ENCODE measurements at places on chromosomes 12 and 14.

GRCh38 chr14:64773046-64773445 is 68.8 kb downstream of the PLEKHG3 start:
- DNase-seq = no peak

- no peak for DNase-seq
Measured at GRCh38 chr12:26466726-26467125, 271.4 kb downstream of the SSPN start.

DNA sequence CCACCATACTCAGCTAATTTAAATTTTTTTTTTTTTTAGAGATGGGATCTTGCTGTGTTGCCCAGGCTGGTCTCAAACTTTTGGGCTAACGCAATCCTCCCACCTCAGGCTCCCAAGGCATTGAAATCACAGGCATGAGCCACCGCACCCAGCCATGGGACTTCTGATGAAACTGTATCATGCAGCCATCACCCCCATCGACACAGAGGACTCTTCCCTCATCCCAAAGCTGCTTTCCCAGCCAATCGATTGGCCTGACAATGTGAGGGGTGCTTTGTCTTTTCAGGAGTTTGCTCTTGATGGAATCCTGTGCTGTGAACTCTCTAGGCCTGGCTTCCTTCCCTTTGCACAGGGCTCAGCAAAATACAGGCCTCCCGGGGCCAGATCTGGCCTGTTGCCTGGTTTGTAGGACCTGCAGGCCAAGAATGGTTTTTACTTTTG is 59.6 kb upstream of the NCOR2 start:
- no peak for DNase-seq

DNA sequence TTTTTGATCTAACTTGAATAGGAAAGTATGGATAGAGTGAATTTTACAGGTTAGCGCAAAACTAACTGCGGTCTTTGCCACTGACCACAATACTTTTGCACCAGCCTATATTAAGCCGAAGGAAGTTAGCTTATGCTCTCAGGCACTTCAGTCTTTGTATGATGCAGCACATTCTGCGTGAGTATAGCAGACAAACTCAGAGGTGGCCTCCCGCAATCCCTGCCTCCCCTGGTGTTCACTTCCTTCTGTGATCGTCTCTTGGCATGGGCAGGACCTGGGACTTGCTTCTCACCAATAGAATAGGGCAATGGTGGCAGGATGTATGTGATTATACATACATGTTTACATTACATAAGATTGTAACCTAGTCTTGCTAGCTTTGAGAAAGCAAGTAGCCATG is 10.3 kb upstream of the SLC6A13 start:
- DNase-seq = no peak

- DNase-seq = no peak
Measured at GRCh38 chr12:76781321-76781720, 17.4 kb downstream of the ZDHHC17 start.

DNA sequence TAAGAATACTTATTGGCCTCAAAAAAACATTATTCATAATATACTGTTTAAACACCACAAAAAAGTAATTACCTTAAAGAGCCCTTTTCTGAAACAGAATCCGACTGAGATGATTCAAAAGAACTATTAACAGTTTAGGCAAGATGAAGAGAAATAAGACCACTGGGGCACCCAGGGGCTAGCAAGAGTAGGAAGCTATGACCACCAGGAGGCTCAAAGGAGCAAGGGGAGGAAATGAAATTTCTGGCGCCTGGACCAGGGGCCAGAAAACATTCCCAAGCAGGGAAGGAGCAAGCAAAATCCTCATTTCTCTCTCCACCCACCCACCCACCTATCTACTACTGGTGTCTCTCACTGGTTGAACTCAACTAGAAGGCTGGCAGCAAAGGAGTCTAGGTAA is 6.3 kb upstream of the DCAF4 start:
- DNase-seq = no peak

- no peak for DNase-seq
Measured at GRCh38 chr14:95697764-95698163, 11.5 kb downstream of the TCL1B start.

- DNase-seq = no peak
Measured at GRCh38 chr12:101599771-101600484, 5.2 kb downstream of the MYBPC1 start.

- DNase-seq = no peak
Measured at GRCh38 chr12:20492251-20492760, 124.0 kb downstream of the PDE3A start.

GRCh38 chr12:116881325-116881876 is at the start of gene HRK:
Gene HRK (minus strand): TSS chr12:116881441. CDS start chr12:116881307, 134 bp downstream.
- DNase-seq = no peak

GRCh38 chr14:82562881-82563280 is 1029.2 kb upstream of the SEL1L start:
- no peak for DNase-seq

GRCh38 chr12:80190001-80190400 is 90.7 kb downstream of the OTOGL start:
- DNase-seq = no peak

DNA sequence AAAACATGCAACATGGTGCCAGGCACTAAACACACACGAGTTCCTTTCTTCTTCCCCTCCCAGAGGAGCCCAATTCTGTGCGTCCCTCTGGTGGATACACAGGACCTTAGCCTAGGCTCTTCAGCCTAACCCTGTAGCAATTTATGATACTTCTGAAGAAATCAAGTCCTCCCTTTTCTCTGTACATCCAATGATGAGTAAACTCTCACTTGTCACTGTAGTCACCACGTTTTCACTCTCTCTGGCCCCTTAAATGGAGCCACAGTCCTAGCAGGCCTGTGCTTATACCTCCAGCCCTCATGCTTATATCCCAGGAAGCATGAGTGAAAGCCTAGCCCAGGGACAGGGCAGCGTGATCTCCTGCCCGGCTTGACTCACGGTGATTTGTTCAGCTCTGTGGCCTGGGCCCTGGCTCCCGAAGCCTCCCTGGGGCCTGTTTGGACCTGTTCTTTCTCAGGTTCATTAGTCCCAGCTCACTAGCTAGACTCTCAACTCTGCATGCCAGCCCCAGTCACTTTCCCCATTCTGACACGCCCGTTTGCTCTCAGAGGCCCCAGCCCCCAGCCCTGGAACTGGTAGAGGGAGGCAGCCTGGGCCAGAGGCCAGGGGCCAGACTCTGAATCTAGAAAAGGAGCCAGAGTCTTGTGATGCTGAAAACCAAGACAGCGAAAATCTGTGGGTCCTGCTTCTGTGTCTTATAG is 24.1 kb upstream of the PLEKHG3 start:
- DNase-seq = no peak

GRCh38 chr14:97538749-97539410 is 741.7 kb downstream of the VRK1 start:
- no peak for DNase-seq

GRCh38 chr14:61042220-61042619 is 61.2 kb downstream of the SLC38A6 start:
- no peak for DNase-seq

DNA sequence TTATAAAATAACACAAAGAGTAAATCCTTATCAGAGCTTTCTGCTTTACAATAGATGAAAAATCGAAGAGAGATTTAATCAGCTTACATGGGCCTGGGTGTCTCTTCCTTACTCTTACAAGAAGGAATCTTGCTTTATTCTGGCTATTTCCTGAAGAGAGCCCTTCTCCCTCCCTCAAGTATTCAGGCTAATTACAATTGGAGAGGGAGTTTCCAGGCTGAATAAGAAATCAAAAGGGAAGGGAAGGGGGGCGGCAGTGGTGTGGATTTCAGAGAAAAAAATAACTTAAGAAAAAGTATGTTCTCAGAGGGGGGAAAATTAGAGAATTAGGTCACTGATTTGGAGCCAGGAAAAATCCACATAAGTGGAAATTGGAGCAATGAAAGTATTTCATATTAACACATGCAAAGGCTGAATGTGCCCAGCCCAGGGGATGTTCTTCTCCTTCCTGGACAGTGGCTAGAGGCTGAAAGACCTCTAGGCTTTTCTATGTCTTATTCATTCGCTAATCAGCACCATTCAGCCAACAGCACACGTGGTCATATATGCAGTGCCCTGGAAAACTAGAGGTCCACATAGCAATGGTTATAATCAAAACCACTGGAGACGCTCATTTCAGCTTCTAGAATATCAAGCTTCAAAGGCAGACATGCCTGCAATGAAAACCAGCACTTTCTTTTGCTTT is 158.9 kb upstream of the BTG1 start:
- DNase-seq = no peak

DNA sequence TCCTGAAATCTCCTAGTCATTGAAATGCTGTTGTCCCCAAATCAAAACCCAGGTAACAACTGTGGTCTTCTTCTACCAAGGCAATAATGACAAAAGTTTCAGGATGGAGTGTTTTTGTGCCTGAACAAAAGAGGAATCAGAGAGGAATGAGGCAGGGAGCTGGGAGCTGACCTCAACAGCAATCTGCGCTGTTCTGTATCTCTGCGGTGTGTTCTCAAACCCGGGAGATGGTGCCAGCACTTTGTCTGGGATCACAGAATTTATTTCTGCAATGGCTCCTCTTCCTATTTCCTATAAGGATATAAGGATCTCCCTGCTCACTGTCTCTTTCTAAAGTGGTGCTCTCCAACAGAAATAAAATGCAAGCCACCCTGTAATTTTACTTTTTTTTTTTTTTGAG is 449 bp upstream of the GLT8D2 start:
- DNase-seq = no peak

GRCh38 chr12:102169922-102170621 is 27.6 kb downstream of the PMCH start:
- no peak for DNase-seq

- no peak for DNase-seq
Measured at GRCh38 chr12:2739832-2740641, 54.7 kb upstream of the FKBP4 start.

GRCh38 chr12:52145228-52146088 is 46.4 kb downstream of the KRT80 start:
- DNase-seq = no peak

DNA sequence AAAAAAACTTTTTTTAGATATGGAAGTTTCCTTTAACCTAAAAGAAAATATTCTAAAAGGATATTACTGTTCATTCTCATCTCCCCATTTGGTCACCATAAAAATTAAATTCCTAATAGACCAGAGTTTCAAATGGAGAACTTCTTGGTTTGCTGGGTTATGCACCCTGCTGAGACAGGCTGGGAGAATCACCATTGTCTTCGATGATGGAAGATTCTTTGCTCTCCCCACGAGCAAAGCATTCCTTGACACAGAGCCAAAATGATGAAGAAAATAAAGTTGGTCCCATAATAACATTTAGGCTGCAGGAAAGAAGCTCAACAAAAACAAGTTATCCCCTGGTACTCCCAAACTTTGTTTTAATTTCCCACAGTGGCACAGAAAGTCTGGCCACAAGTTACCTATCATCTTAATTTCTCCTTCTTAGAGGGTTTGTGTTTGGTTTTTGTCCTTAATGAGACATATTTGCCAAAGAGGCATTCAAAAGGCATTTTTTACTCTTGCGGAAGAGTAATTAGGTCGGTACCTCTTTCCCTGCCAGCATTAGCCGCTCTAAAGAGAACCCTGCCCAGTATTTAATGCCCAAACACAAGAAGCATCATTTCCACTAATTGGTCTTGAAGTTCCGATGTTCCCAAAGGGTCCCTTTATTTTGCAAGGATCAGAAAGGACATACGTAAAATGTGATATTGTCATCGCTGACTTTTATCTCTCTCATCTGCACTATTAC is 4.8 kb downstream of the DIO2 start:
- no peak for DNase-seq

DNA sequence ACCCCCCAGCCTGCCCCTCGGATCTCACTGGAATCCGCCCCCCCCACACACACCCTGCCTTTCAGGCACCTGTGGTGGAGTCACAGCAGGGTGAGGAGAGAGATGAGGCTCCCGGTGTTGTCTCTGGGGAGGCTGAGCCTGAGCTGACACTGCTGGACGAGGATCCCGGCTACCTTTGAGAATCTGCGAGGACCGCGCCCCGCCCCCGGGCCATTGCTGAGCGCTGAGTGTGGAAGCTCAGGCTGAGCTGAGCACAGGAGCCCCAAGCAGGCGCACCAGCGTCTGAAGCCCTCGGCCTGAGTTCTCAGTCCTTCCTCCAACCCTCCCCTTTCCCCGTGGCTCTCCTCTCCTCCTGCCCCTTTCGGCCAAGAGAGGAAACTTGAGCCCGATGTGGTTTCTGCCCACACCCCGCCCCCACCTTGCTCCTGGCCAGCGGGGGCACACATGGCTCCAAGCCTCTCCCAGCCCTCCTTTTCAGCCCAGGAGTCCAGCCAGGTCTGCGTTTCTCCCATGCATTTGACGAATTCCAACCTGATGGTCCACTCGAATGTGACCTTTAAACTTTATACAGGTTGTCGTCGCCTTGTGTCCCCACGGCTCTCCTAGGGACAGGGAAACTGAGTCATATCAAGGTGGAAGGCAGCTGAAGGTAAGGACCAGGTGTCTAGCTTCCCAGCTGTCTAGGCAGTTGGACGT is at the start of gene NFE2:
NFE2 (minus strand) TSS at position 284 of the 696 bp plus-strand sequence. CDS start 5,767 bp downstream, outside the sequence.
- no peak for DNase-seq

- no peak for DNase-seq
Measured at GRCh38 chr12:130334937-130335336, 2.8 kb upstream of the PIWIL1 start.

DNA sequence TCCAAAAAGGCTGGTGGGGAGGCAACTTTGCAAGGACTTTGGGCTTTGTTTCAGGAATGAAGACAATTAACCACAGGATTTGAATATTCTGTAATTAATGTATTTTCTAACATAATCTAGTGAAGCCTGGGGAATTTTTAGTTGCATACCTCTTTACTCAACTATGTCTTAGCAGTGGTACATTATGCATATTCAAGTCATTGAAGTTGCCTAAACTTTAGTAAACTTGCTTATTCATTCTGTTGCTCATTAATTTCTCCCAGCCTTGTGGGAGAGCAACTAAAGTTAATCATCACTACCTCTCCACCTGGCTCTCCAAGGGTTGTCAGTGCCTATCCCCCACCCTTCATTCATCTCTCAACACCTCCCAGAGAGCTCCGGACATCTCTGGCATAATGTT is 54.2 kb downstream of the IFNG-AS1 start:
- no peak for DNase-seq

- DNase-seq = no peak
Measured at GRCh38 chr12:27319409-27319808, 13.2 kb upstream of the BMAL2 start.

- no peak for DNase-seq
Measured at GRCh38 chr14:97705976-97706375, 908.8 kb downstream of the VRK1 start.

GRCh38 chr14:63737582-63738006 is 9.7 kb upstream of the SGPP1 start:
- DNase-seq = no peak

DNA sequence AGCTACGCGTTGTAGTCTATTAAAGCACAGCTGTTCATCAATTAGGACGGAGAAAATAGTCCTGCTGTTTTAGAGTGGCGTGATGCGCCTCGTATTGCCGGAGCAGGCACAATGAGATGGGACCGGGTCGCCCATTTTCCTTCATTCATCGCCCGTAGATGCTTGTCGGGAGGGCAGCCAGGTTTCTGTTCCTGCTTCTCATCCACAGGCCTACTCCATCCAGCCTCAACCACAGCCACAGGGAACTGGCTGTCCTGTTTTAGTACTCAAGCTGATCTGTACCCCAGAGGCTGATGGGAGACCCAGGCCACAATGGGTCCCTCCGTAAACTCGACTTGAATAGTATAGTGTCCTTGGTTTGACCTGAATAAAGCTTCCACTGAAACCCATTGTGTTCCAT is 264.0 kb downstream of the VRK1 start:
- DNase-seq = no peak

All from stimulated activated CD8-positive, alpha-beta memory T cell treated with anti-CD3 and anti-CD28 coated beads, Interleukin-15, amount 100 ng/mL, for 4 hours (primary cell).